ENCODE measurements at places on chromosomes 3 and 15. TPM values are rescaled to one million over a fixed set of nuclear protein-coding genes. Genes with fewer than 3 reads are reported as not detected.
A peak's percentile ranks its signal among the peaks of the same experiment; 100 is the strongest.

DNA sequence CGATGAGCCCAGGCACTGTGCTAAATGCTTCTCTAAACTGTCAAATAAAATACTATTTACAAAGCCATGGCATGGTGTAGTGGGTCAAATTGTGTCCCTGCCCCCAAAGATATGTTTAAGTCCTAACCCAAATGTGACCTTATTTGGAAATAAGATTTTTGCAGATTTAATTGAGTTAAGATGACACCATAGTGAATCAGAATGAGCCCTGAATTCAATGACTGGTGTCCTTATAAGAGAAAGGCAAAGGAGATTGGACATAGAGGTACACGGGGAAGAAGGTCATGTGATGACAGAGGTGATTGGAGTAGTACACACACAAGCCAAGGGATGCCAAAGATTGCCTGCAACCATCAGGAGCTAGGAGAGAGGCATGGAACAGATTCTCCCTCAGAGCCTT lies 121.6 kb upstream of the VEPH1 start:
- H3K27me3 ChIP-seq = no peaks in the 10 kb centered on the region
- no peak for DNase-seq
- H3K36me3 ChIP-seq = no peaks in the 10 kb centered on the region
- no peaks in the 10 kb centered on the region for H3K4me1 ChIP-seq

OR4F6 gene
- not detected for total RNA-seq

GOLGA8R gene
- total RNA-seq = 0.57 TPM

EEF1AKMT4 gene
- total RNA-seq = 10.5 TPM

DNA sequence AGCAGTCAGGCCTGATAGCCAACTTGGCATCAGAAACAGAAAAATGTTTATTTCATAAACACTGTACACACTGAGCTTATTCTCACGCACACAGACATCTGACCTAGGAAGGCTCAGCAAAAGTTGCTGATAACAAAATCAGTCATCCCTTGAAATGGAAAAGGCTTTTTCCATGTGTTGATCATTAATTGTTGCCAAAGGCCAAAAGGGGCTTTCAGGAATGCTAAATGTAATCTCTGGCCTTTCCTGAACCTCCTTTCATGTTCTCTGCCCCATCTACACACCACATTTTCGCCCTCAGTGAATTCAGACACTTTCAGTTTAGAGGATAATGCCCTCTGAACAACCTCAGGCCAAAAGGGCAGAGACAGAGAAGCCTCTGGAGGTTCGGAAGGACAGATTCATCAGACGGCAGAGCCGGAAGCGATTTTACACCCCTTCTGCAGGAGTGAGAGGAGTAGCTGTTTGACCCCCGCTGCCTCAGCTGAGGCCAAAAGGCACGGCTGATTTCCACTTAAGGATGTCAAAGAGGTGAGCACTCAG lies 14.5 kb downstream of the RTP4 start:
- H3K4me3 ChIP-seq = no peak overlapping the region
- no peak for DNase-seq
- no peaks in the 10 kb centered on the region for H3K27me3 ChIP-seq
- H3K4me1 ChIP-seq = no peaks in the 10 kb centered on the region

ZNF385D gene
- not detected for total RNA-seq

DNA sequence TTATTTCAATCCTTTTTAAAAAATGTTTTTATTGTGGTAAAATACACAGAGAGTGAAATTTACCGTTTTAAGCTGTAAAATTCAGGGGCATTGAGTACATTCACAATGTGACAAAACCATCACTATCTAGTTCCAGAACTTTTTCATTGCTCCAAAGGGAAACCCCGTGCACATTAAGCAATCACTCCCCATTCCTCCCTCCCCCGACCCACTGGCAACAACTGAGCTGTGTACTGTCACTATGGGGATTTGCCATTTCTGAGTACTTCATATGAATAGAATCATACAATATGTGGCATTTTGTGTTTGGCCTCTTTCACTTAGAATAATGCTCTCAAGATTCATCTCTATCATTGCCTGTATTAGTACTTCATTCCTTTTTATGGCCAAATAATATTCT lies 45.5 kb upstream of the BOC start:
- no peak for DNase-seq
- no peaks in the 10 kb centered on the region for H3K36me3 ChIP-seq
- H3K4me3 ChIP-seq = no peak overlapping the region
- no peak overlapping the region for H3K27ac ChIP-seq

DNA sequence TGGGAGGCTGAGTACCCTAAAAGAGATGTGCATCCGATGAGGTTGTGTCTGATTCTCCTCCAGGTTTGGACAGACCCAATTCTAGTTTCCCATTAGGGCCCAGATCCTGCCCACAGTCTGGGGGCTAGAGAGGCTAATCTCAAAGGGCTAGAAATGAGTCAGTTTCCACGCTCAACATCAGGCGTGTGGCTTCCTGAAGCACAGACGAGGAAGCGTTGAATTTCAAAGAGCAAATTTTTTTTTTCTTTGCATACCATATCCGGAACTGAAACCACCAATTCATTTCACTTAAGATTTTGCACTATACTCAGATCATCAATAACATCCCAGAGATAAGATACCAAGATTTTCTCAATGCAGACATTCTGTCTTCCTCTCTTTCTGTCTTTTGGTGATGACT lies 173.8 kb upstream of the BCL6 start:
- H3K36me3 ChIP-seq = no peaks in the 10 kb centered on the region
- H3K4me1 ChIP-seq = no peaks in the 10 kb centered on the region
- no peaks in the 10 kb centered on the region for H3K27me3 ChIP-seq
- no peak overlapping the region for H3K27ac ChIP-seq
- DNase-seq = no peak

DNA sequence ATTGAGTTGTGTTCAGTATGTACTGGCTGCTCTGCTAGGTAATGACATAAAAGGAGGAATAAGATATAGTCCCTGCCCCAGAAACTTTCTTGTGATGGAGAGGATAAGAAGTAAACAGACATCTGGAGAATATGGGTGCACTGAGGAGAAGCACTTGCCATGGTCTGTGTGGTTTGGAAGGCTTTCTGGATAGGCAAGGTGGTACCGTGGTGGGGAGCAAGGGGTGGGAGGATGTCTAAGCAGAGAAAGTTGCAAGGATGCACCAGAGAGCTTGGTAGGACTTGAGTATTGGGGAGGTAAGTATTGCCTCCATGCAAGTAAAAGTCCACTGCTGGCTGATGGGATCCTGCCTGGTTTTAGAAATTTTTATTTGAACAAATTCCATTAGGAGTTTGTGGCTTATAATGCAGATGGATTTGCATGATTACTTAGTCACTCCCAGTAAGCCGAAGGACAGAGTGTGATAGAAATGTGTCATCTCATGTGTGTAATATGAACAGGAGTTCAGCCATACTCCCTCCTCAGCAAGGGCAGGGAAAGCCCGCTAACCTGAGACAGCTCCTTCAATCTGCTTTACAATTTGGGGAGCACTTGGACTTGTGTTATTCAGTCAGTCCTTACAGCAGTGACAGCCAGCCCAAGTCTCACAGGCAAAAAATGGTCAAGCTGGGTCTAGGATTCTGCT lies 53.6 kb downstream of the CLSTN2 start:
- no peak overlapping the region for H3K4me3 ChIP-seq
- no peak for DNase-seq
- H3K4me1 ChIP-seq = no peaks in the 10 kb centered on the region

- no peaks in the 10 kb centered on the region for H3K27me3 ChIP-seq
These were observed 141.0 kb downstream of the TMCO5A start for GRCh38 chr15:38075466-38075865.

DNA sequence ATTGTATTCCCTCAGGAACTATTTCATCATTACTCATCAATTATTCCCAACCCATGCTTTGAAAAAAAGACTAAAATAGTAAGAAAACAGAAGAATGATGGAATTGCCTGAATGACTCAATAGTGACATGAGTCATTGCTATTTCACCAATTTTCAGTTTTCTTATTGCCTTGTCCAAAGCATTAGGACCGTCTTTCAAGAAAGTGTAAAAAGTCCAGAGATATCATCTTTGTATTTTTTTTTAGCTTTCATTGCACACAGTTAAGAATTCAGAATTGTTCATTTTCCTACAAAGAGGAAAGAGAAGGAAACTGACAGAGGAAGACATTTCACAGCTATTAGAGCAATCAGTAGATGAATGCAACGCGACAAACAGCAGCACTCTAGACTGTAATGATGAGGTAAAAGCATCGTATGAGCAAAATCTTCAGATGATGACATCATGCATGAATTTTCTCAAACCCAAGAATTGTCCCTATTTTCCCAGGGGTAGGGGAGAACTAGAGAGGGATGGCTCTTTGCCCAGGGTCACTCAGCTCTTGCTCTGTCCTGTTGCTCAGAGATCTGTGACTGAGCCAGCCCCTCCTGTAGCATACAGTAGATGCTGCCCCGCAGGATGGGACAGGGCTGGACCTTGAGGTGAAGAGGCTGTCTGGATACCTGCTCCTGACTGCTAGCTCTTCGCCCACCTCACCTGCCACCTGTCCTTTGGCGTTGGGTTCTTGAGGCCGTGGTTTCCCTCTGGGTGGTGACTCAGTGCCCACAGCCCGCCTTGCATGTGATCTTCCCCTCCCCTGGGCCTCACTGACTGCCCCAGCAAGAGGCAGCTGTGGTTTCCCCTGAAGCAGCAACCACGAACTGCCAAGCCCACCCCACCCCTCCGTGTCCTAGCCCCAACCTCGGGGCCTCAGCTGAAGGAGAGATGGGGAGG lies 84.8 kb downstream of the PPCDC start:
- H3K4me1 ChIP-seq = peaks cover 57% of the 10 kb centered on the region
- H3K27ac ChIP-seq = peak overlapping the region; percentile 38
- peak; percentile 56 for DNase-seq
- H3K36me3 ChIP-seq = no peaks in the 10 kb centered on the region
- H3K4me3 ChIP-seq = no peak overlapping the region
- no peaks in the 10 kb centered on the region for H3K27me3 ChIP-seq

KCNAB1 gene
- total RNA-seq = not detected

- H3K27me3 ChIP-seq = peaks cover 26% of the 10 kb centered on the region
- H3K4me1 ChIP-seq = no peaks in the 10 kb centered on the region
- no peak for DNase-seq
- no peak overlapping the region for H3K4me3 ChIP-seq
- no peak overlapping the region for H3K27ac ChIP-seq
These were observed 95.8 kb upstream of the CTDSPL start for GRCh38 chr3:37765591-37766488.

- H3K27me3 ChIP-seq = no peaks in the 10 kb centered on the region
- no peak overlapping the region for H3K27ac ChIP-seq
- no peaks in the 10 kb centered on the region for H3K4me1 ChIP-seq
- H3K4me3 ChIP-seq = no peak overlapping the region
These were observed 51.1 kb downstream of the CGNL1 start for GRCh38 chr15:57427367-57427821.
